ENCODE measurements at places on chromosomes 5 and 9.

DNA sequence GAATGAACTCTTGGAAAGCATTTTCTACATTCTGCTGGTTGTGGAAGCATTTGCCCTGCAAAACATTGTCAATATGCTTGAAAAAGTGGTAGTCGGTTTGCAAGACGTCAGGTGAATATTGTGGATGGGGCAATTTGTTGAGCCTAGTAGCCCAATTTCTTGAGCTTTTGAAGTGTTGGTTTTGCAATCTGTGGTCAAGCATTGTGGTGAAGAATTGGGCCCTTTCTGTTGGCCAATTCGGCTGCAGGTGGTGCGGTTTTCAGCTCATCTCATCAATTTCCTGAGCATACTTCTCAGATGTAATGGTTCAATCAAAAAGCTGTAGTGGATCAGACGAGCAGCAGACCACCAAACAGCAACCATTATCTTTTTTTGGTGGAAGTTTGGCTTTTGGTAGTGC, 426.8 kb upstream of the CDH9 start:
- DNase-seq = no peak

GRCh38 chr5:171801839-171802238, 16.2 kb downstream of the SMIM23 start:
- no peak for DNase-seq

- DNase-seq = no peak
Observed at GRCh38 chr5:50445296-50445949, 4.3 kb upstream of the EMB start.

DNA sequence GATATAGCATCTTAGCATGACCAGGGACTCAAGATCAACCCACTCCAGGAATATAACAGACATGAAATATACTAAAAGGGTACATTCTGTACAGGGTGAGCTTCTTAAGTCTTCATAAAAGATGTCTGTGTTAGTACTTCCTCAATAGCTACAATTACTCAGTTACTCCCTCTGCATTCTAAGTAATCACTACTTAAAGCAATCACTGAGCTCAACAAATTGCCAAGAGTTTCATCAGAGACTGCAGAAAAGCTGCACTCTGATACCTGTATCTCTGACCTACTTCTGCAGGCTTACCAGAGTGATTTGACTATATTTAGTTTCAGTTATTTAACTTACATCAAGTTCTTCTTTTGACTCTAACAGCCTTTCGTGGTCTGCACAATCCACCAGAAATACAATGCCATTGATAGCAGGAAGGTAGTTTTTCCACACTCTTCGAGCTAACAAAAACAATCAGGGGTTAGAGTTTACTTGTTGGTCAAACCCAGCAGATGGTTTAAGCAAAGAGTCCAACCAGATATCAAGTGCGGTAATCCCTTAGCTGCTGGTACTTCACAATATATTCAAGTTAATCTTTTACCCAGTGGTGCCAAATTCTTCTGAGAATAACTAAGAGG, 23.3 kb downstream of the SAR1B start:
- DNase-seq = no peak

DNA sequence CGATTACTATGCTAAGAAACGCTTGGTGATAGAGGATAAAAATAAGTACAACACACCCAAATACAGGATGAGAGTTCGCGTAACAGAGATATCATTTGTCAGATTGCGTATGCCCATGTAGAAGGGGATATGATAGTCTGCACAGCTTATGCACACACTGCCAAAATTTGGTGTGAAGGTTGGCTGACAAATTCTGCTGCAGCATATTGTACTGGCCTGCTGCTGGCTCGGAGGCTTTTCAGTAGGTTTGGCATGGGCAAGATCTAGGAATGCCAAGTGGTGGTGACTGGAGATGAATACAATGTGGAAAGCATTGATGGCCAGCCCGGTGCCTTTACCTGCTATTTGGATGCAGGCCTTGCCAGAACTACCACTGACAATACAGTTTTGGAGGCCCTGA, 208.4 kb downstream of the PDZD2 start:
- DNase-seq = no peak

DNA sequence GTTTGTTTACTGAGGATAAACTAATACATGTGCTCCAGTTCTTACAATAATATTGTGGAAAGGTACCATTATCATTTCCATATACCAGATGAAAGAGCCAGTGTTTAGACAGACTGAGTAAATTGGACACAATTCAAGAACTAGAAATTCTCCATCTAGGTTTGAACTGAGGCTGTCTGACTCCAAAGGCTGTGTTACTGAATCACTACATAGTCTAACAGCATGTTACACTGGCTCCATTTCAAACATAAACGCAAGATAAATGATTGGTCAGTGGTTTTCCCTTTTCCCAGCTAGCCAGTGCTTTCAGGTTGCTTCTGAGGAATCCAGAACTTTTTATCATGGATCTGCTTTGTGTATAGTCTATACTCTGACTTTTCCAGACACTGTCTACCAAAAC, 8.1 kb downstream of the SPDL1 start:
- no peak for DNase-seq

GRCh38 chr5:143979044-143979690, 167.2 kb downstream of the HMHB1 start:
- no peak for DNase-seq

GRCh38 chr5:41296066-41296465, 82.7 kb upstream of the C6 start:
- no peak for DNase-seq

DNA sequence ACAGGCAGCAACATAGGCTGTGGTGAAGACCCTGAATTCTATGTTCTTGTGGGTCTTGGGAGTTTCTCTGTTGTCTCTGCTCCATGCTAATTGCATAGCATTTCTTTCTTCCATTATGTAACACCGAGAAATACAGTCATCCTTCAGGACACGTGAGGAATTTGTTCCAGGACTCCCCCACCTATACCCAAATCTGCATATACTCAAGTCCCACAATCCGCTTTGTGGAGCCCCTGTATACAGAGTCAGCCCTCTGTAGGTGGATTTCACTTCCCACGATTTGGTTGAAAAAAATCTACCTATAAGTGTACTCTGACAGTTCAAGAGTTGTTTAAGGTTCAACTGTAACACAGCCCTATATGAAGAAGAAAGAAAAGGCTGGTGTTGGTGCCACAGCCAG, 22.1 kb downstream of the ANKRD33B start:
- no peak for DNase-seq

GRCh38 chr9:115158661-115159481, 40.9 kb upstream of the TNC start:
- DNase-seq = no peak

GRCh38 chr5:134003817-134004625, 754 bp downstream of the VDAC1 start:
- peak; percentile 19 for DNase-seq

- no peak for DNase-seq
Observed at GRCh38 chr9:14107977-14108376, 206.0 kb downstream of the NFIB start.

DNA sequence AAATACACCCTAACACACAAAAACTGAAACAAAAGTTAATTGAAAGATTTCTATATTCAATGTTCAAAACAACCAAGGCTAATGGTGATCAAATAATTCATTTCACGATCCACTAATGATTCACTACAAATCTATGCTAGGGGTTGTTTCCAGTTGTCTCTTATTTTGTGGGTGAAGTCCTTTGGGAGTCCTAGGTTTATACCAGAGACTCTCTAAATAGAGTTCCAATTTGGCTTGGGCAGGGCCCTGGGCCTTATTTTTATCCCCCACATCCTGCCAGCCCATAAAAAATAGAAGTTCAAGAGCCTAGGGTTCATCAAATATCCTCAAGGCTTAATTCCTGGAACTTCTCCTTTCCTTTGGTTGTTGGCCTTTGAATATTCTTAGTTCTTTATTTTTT, 26.1 kb downstream of the SREK1IP1 start:
- DNase-seq = no peak

DNA sequence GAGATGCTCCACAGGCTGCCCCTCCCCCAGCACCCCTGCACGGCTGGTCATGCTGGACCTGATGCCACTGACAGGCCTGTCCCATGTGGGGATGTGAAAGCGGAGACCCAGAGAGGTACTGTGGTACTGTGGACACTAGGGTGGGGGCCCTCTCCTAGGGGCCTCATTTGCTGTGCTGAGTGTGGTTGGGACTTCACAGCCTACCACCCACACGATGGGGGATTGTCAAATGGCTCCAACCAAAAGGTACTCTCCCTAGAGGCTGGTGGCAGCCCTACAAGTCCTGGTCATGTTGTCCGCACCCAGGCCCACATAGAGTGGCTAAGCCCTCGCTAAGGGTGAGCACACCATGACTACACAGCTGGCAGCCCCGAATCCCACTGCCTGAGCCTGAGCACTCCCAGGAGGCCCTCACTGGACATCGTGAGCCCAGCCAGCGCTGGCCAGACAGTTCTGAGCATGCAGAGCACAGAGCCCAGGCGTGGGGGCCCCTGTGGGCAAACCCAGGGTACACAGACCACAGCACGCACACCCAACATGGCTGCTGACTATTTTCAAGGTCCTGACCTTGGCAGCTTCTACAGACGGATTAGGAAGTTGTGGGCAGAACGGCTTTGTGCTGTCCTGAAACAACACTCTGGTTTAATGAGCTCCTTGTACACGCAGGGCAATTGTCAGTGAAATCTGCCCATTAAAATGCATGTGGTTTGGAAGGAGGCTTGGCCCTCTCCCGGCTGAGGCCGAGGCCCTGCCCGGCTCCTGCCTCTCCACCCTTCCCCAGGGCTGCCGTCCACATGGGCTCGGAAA, 214.1 kb downstream of the HSPA4 start:
- no peak for DNase-seq

DNA sequence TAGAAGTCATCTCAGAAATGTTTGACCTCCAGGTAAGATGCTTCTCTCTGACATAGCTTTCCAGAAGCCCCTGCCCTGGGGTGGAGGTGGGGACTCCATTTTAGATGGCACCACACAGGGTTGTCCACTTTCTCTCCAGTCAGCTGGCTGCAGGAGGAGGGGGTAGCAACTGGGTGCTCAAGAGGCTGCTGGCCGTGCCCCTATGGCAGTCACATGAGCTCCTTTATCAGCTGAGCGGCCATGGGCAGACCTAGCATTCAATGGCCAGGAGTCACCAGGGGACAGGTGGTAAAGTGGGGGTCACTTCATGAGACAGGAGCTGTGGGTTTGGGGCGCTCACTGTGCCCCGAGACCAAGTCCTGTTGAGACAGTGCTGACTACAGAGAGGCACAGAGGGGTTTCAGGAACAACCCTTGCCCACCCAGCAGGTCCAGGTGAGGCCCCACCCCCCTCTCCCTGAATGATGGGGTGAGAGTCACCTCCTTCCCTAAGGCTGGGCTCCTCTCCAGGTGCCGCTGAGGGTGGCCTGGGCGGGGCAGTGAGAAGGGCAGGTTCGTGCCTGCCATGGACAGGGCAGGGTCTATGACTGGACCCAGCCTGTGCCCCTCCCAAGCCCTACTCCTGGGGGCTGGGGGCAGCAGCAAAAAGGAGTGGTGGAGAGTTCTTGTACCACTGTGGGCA, 642 bp downstream of the CSF2 start:
- DNase-seq = no peak

GRCh38 chr5:106521701-106522100, 1149.0 kb downstream of the EFNA5 start:
- DNase-seq = no peak

- no peak for DNase-seq
Observed at GRCh38 chr5:159392871-159393270, 62.6 kb upstream of the IL12B start.

DNA sequence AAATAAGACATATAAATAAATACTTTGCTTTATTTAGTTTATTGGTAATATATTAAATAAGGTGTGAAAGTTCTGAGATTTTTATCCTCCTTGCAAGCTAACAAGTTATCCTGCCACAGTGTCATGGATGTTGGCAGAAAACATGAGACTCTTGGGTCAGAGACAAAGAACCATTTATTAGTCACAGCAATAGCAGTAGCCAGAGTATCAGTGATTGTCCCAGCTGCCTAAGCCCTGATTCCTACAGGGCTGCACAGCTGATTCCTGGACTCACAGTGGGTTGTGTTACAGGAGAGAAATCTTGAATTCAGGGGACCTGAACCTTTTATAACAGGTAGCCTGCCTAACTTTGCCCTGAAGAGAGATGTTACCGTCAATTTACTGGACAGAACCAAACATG, 304.5 kb upstream of the ZNF608 start:
- no peak for DNase-seq

DNA sequence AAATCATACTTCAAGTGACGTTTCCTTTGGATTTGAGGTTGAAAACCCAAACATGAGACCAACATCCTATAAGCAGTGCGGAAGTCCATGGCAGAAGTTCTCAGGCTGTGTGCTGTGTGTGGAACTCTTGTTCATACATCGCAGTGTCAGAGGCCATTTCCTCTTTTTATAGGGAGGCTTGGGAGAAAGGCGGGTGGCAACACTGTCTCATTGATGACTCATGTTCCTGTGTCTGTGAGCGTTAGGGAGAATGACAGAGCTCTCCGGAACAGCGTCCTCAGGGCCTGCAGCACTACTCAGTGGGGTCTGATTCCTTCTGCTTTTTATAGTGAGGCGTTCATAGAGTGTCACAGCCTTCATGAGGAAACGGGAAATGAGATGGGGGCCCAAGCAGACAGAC, 98.8 kb upstream of the BASP1 start:
- DNase-seq = no peak

- no peak for DNase-seq
Observed at GRCh38 chr9:109745335-109746283, 34.4 kb upstream of the PALM2AKAP2 start.

- DNase-seq = no peak
Observed at GRCh38 chr9:131657037-131657377, 82.9 kb downstream of the RAPGEF1 start.

GRCh38 chr9:18365651-18366050, 108.3 kb upstream of the ADAMTSL1 start:
- no peak for DNase-seq

DNA sequence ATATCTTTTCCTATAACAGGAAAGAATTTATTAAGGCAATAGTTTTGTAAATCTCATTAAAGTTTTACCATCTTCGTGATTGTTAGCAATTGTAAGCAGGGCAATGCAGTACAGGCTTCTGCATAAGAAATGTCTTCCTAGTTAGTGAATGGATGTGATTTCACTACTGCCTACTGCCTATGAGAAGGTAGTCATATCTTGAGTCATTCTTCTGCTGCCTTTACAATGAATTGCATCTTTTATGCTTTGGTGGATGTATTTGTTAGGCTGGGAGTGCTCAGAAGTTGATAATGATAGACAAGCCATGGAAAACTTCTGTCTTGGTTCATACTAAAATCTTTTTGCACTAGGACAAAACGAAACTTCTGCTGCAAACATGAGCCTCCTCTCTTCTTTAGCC, 128.0 kb downstream of the ADAMTSL1 start:
- DNase-seq = no peak

DNA sequence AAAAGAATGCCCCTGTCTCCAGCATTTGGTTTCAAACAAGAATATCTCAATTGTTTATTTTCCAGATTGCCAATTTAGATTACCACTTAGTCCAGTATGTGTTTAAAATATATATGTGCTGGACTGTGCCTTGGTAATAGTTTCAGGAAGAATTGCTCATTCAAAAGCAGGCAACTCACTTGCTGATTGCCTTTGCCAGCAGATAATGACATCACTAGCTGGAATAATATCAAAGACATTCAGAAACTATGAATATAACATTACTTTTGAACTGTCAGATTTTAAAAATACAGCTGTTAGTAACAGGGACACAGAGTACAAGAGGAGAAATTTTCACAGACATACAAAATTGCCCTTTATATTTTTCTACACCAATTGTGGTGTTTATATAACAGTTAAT, 96.0 kb upstream of the ITGA2 start:
- DNase-seq = no peak

All from stimulated activated CD4-positive, alpha-beta T cell treated with anti-CD3 and anti-CD28 coated beads, Interleukin-1b, Interleukin-23, amount 100 ng/mL, for 1 hour (primary cell).